Small intestine (tissue), 16 donors: ENCODE measurements at places on chromosomes 1 and 21. TPM values are rescaled to one million over a fixed set of nuclear protein-coding genes. Genes with fewer than 3 reads are reported as not detected.

Gene TRIM17
- polyA plus RNA-seq = not detected

Gene TMEM61
- polyA plus RNA-seq = 5.4 TPM

Gene LHX8
- not detected for polyA plus RNA-seq

Gene LRRIQ3
- polyA plus RNA-seq = 0.22 TPM

Gene FAM72B
- polyA plus RNA-seq = 3.6 TPM

Gene CBS
- 20.6 TPM for polyA plus RNA-seq

Gene LRRC53
- polyA plus RNA-seq = not detected

Gene EVA1C
- 13.5 TPM for polyA plus RNA-seq

Gene FMO1
- 236 TPM for polyA plus RNA-seq

Gene AP4B1
- polyA plus RNA-seq = 14.5 TPM

Gene NBPF8
- polyA plus RNA-seq = 0.45 TPM

Gene SPATA46
- polyA plus RNA-seq = not detected

Gene MAP10
- 2.4 TPM for polyA plus RNA-seq

Gene PRELP
- polyA plus RNA-seq = 0.22 TPM

Gene CD52
- polyA plus RNA-seq = 31.1 TPM

Gene FCGR3B
- polyA plus RNA-seq = 0.27 TPM

Gene NCAM2
- 0.65 TPM for polyA plus RNA-seq

Gene CADM3
- polyA plus RNA-seq = 0.65 TPM

Gene PAPPA2
- not detected for polyA plus RNA-seq

Gene SLC9C2
- not detected for polyA plus RNA-seq

Gene NID1
- 62.0 TPM for polyA plus RNA-seq

Gene PROX1
- polyA plus RNA-seq = 7.0 TPM

Gene SH2D1B
- 1.5 TPM for polyA plus RNA-seq

Gene OR10X1
- not detected for polyA plus RNA-seq

Gene SLC1A7
- 0.73 TPM for polyA plus RNA-seq

Gene KDM5B
- polyA plus RNA-seq = 5.7 TPM

Gene DNAJC28
- 3.1 TPM for polyA plus RNA-seq

Gene LSS
- 13.2 TPM for polyA plus RNA-seq

Gene SUMO3
- 76.0 TPM for polyA plus RNA-seq

Gene BTBD8
- polyA plus RNA-seq = 2.9 TPM

Gene PIK3R3
- polyA plus RNA-seq = 4.2 TPM

Gene AGMAT
- 18.9 TPM for polyA plus RNA-seq

Gene SLC22A15
- polyA plus RNA-seq = 0.27 TPM

Gene BCAR3
- 21.9 TPM for polyA plus RNA-seq

Gene DCST2
- polyA plus RNA-seq = 18.6 TPM

Gene AMY1A
- not detected for polyA plus RNA-seq

Gene HTR1D
- polyA plus RNA-seq = 6.0 TPM

Gene EPHX1
- 39.1 TPM for polyA plus RNA-seq
